ENCODE measurements at places on chromosomes 2 and 18. TPM values are rescaled to one million over a fixed set of nuclear protein-coding genes. Genes with fewer than 3 reads are reported as not detected.

Gene CACNB4
- 0.35 TPM for total RNA-seq

Gene CTDSP1
- total RNA-seq = 101 TPM

Gene DPYSL5
- total RNA-seq = not detected

Gene LAPTM4A
- 242 TPM for total RNA-seq

Gene SLC9A4
- total RNA-seq = not detected

Gene TRPM8
- total RNA-seq = not detected

Gene HTR2B
- total RNA-seq = not detected

Gene ARHGAP25
- total RNA-seq = 9.4 TPM

Gene C2orf15
- not detected for total RNA-seq

Gene REG3G
- total RNA-seq = not detected

Gene MPP4
- not detected for total RNA-seq

GRCh38 chr2:196962325-196962724 is 35.8 kb upstream of the PGAP1 start:
- no peak for DNase-seq

DNA sequence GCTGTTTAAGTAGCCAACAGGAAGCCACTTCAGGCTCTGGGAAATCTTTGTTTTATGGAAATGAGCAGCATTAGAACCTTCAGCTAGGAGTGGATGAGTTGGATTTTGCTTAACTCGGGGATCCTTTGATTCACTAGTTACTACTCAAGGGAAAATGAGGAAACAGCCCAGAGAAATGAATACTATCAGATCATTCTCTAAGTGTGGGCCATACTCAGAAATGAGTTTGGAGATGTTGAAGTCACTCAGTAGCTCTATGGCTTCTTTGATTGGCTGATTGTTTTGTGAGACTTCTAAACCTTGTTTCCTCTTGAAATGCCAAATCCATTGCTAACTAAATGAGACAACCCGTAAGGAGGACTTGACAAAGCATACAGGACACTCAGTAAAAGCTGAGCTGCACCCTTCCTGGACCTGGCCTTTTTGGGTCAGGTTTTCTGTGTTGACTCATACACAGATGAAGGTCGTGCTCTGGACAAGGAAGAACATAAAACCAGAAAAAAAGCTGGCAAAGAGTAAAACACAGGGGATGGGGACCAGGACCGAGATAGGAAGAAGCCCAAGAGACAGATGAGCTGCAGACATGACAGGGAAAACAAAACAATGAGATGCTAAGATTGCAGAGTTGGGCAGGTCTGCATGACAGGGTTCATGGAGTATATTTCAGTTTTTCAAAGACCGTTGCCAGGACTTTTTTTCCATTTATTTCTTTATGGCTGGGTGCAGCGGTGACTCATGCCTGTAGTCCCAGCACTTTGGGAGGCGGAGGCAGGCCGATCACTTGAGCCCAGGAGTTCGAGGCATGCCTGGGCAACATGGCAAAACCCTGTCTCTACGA is 41.6 kb downstream of the INO80C start:
- no peak for DNase-seq

- DNase-seq = no peak
Observed at GRCh38 chr2:217749008-217749407, 253.8 kb downstream of the TNS1 start.

DNA sequence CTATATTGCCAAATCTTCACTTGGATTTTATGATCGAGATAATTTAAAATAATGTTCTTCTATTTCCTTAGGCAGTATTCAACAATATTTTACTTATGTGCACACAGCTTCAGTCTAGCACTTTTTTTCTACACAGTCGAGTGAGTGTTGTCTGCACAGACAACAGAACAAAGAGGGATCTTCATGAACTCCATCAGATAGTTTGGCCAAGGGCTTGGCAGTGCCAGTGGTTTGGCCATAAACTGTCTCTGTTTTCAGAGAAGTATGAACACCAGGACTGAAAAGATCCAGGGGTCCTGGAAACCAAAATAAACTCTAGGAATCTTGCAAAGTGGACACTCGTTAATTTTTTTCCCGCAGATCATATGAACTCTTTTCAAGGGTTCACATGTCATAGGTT is 547.3 kb downstream of the PLCL1 start:
- no peak for DNase-seq

DNA sequence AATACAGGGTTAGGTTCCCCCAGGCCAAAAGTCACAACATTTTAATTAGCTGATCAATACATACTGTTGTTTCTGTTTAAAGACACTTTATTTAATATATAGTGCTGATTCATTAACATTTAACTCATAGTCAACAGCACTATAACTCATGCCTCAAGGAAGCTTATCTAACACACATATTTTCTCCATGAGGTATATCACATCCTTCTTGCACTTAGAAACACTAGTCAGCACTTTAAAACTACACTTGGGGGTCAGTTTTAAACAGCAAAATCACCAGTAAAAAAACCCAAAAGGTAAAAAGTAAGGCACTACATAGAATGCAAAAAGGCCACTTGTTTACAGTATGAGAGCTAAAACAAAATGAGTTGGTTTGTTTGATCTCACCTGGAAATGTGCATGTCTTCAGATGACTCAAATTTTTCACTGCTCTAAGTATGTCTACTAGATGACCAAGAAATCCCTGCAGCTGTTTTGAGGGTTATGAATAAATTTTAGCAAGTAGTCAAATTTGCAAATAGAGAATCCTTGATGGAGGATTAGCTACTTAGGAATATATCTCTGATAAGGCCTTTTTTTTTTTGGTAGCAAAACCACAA is 54.1 kb upstream of the EPB41L5 start:
- no peak for DNase-seq

DNA sequence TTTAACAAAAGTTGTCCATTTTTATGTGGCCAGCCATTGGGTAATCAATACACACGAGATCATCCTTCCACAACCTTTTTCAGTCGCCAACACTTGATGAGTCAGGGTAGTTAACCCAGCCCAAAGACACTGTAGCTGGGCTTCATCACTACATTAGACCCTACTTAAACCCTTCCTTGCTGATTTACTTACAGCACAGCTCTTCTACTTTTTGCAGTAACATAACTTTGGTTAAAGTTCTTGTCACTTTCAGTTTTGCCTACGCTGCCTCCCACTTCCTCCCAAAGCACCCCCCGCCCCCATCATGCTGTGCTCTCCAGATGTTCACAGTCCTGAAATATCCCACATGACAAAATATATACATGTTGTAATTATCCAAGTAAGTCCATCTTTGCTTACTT is 103.6 kb downstream of the CDK15 start:
- DNase-seq = no peak

DNA sequence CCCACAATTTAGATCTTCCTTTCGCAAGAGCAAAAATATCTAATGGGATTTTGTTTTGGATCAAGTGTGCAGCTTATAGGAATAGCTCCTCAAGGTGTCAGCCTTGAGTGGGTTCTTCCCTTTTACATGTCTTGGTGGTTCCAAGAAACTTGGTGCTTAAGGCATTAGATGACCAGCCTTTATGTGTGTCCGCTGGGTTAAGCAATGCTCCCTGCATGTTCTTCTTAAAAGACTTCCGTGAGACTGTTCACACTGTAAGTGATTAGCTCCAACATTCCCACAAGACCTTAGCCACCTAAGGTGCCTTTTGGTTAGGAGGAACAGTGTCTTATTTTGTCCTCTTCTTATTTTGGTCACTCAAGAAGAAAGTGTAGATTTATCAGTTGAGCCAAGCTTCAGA is 44.3 kb upstream of the GPR39 start:
- no peak for DNase-seq

- DNase-seq = no peak
Observed at GRCh38 chr2:1976728-1977416, 232.6 kb upstream of the PXDN start.

GRCh38 chr18:47915930-47916329 is 14.5 kb downstream of the SMAD2 start:
- no peak for DNase-seq

DNA sequence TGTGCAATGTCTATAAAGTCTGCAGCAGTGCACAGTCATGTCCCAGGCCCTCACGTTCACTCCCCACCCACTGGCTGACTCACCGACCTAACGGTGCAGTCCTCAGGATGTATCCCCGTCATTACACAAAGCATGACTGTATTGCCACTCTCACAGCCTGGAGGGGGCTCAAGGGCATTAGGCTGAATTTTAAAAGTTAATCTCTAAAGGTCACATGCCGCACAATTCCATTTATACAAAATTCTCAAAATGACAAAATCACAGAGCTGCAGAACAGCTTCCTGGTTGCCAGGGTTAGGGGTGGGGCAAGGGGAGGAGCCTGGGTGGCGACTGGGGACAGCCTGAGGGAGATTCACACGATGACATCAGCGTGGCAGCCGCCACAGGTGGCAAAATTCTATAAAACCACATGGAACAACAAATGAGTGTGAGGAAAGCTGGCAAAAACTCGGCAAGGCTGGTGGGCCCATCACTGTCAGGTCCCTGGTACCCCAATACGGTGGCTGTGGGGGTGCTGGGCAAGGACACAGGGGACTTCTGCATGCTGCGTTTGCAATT is 97.6 kb downstream of the NDUFA10 start:
- no peak for DNase-seq

- no peak for DNase-seq
Observed at GRCh38 chr2:46964835-46965560, 49.4 kb upstream of the MCFD2 start.

DNA sequence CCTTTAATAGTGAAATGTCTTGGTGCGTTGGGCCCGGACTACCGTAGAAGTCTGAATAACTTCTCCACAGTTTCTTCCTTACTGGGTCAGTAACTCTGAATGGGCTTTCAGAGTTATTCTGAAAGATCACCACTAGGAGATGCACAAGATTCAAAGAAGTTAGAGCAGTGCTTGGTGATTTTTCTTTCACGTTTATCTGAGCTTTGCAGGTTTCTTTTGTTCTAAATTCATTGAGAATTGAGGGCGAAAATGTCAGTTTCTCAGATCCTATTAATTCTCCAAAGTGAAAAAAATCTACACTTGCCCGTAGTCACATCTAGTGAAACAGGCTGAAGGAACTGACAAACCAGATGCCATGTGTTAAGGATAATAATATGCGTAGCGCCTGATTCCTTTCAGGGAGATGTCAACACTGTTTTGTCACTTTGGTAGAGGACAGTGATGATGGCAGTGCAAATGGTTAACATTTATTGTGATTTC is 70.1 kb downstream of the QPCT start:
- DNase-seq = no peak

DNA sequence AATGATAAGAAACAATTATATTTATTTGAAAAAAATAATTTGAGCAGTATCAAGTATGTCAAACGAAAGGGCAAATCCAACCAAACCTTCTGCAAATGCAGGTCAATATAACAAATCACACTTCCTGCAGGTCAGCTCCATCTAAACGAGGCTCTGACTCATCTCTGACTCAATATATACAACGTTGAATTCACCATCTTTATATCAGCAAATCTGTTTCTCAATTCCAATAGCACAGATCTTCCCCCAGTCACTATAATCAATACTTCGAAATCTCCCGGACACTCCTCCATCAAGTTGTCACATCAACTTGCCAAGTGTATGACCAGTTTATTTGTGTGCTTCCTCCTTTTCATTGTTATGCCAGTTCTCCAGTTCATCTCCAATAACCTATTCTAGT is 388.9 kb downstream of the ZEB2 start:
- DNase-seq = no peak

DNA sequence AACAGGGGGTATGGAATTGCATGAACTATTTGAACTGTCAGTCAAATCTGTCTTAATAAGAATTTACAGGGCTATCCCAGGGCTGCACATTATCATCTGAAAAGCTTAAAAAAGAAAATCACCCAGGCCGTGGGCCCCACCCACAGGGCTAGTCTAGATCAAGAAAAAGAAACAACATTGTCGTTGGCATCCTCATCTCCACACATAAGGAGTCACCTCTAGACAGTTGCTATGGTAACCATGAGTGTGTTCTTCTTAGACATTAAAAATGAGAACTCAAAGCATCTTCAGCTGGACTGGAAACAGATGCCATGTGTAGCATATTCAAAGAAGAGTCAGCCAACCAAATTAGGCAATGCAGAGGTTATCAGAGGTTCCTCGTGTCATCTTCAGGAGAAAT is 72.3 kb upstream of the CPO start:
- DNase-seq = no peak

- DNase-seq = peak; percentile 75
Observed at GRCh38 chr2:216371721-216372702, at the start of gene MARCHF4. TSS of gene MARCHF4 (minus strand) at chr2:216372483. CDS start at chr2:216370260, 2,223 bp downstream.

Measured in Right ventricle myocardium inferior (tissue), 1 donor.